ENCODE measurements at places on chromosomes 2 and 18.

DNA sequence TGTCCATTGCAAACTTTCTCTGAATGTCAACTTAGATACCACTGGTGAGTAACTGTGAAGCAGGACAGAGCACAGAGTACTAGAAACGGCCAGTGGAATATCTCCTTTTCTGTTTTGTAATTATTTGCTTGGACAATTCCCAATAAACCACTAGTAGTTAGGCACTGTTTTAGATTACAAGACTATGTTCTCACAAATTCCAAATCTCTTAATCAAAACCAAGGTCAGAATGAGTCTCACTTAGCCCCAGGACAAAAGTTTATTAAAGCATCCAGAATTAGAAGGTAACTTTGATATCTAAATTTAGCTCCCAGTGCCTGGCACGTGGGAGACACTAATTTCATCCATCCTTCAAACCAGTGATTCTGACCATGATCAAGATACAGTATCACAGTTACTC lies 89.0 kb downstream of the ZNF521 start:
- no peak for DNase-seq

- DNase-seq, result no peak
These were observed 27.7 kb downstream of the FHL2 start for GRCh38 chr2:105371156-105371555.

DNA sequence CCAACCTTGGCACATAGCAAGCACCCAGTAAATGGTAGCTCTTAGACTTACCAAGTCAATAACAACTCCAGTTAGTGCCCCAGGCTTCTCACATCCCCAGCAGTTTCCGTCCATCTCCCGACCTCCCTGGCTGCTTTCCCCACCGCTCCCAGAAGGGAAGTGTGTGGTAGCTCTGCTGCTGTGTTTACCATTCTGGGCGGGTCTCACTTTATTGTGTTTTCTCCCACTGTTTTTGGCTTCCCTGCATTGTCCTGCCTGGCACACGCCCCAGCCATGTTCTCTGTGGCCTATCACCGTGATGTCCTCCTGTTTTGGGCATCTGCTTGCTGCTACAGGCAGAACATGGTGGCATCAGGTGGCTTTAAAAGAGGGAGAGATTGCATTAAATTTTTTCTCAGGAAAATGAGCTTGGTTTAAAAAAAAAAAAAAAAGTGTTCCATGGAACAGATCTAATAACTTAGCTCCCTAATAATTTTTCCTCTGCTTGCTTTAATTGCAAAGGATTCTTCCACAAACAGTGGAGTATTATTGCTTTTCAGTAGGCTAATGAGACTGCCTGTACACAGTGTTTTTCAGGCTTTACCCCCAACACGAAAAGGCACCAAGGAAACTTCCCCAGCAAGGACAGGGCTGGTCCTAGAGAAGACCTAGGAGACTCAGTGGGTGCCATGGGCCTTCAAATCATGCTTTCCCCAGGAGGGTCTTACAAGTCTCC lies 8.0 kb upstream of the COX7A2L start:
- DNase-seq, result no peak

DNA sequence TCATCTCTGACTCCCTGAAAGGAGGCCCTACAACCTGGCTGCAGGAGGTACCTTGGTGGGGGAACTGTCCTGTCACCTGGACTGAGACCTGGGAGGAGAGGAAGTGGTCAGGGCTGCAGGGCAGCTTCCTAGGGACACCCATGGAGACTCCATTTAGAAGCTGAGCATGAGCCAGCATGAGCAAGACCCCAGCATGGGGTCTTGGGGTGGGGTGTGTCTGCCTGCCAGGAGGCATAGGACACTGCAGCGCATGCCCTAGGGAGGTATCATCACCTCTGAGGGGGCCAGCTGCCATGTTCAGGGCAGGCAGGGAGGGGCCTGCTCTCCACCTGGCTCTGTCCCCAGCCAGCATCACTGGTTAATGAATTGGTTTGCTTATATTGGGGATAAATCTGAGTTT lies 249.7 kb downstream of the CELF4 start:
- no peak for DNase-seq

GRCh38 chr18:52349498-52349897 lies 9.5 kb downstream of the DCC start:
- DNase-seq, result no peak

DNA sequence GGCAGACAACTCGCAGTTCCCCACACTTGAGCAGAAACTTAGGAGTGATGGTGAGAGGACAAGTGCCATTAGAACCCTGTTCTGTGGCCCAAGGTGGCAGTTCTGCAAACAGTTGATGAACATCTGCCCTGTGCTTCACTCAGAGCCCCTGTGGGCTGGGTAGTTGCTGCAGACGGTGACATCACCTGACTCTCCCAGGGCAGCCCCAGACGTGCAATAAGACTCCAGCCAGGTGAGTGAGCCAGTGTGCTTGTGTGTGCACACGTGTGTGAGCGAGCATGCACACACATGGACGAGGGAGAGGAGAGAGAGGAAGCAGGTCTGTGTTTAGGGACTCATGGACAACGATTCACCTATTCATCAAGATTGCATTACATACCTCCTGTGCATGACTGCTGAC lies 136.0 kb upstream of the GLI2 start:
- DNase-seq, result no peak

- DNase-seq, result no peak
These were observed 47.8 kb downstream of the HNMT start for GRCh38 chr2:138012082-138012481.

DNA sequence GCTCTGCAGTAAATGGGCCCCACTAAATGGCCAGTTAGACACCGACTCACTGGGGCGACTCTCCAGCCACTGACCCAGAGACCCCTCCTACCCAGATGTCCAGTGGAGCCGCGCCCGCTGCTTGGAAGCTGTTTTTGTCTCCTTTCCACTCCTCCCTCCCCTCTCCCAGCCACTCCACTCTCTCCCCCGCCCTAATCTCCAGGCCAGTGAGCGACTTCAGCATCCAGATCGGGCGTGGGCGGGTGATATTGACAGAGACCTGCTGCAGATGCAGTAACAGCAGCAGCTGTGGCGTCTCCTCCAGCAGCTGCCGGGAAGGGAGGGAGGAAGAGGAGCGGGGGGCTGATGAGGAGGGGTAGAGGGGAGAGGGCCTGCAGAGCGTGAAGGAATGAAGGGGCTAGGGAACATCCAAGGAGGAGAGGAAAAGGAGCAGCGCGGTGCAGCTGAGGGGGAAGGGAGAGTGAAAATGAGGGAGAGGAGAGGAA lies at the start of gene SCN7A:
SCN7A (minus strand) TSS at position 110 of the 485 bp plus-strand sequence. CDS start 16,553 bp downstream, outside the sequence.
- DNase-seq, result peak; percentile 1

DNA sequence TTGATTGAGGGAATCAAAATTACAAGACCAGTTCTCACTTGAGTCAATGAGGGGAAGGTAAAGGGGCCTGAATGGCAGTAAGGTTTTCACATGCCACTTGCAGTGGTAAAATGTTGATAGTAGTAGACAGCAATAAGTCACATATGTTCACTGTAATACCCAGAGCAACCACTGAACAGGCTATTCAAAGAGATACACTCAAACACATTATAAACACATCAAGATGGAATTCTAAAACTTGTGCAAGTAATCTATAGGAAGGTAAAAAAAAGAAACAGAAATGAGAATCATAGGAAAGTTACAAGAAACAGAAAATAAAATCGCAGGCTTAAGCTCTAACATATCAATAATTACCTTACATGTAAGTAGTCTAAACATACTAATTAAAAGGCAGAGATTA lies 86.6 kb upstream of the AFF3 start:
- DNase-seq, result no peak
